ENCODE measurements at places on chromosomes 4 and X.

- no peak for DNase-seq
These were observed 27.9 kb upstream of the MSMO1 start for GRCh38 chr4:165299399-165300060.

DNA sequence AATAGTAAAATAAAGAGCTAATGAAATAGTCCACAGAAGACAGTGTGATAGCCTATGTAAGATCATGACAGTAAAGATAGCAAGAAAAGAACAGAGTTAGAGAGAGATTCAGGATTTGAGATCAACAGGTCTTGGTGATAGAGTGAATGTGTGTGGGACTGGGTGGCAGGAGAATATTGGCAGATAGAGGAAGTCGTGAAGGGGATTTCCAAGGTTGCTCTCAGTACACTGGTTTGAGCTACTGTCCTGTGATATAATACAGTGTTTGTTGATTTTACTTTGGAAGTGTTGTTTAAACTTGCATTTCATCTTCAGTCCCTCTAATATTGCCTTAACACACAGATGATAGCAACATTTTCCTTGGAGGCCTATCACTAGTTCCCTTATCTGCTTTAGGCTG lies 44.1 kb downstream of the DTHD1 start:
- DNase-seq, result no peak

DNA sequence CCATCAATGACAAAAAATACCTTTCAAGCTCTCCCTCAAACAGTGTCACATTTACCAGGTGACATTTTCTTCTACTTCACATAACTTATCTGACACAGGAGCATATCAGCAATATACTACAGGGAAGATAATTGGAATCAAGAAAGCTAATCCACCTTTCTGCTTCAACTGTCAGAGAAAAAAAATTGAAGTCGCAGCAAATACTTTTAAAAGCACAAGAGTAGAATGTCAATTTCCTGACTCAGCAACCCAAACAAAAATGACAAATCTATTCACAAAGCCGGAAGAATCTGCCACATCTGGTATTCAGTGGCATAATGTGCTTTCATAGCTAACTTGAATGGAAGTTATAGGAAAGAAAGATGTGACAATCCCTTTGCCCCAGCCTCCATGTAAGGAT lies 36.7 kb downstream of the AGA start:
- DNase-seq, result no peak

GRCh38 chr4:52863324-52863723 lies 1.2 kb downstream of the RASL11B start:
- no peak for DNase-seq

GRCh38 chr4:161197474-161197873 lies 966.3 kb downstream of the FSTL5 start:
- DNase-seq, result no peak

DNA sequence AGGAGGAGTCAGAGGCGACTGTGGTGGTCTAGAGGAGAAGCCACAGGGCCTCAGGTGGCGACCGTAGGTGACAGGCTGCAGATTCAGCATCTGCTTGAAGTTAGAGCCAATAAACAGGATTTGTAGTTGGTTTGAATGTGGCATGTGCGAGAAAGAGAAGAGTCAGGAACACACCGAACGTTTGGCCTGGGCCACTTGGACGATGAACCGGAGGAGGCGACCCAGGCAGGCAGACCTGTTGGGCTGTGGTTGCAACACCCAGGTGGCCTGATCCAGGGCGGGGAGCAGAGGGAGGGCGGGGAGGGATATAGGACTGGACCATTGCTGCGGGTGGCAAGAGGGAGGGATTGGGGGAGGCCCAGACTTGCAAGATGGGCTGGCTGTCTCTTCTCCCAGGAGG lies 10.0 kb upstream of the PSAPL1 start:
- DNase-seq, result no peak

- DNase-seq, result no peak
These were observed 168.7 kb downstream of the ANTXR2 start for GRCh38 chr4:79904331-79904730.

DNA sequence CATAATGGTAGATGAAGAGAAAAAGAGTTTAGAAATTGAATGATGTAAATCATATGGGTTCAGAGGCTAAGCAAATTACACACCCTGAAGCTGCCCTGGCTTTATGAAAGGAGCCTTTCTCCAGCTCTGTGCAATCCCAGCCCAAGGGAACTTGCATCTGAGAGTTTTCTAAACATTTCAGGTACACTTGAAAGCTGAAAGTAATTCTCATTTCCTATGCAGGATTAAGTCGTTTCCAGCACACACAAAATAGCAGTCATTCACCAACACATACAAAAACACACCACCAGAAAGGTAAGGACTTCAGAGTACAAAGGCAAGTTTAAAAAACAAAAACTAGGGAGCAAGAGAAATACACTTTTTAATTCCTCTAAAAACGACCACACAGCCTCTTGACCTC lies 1.7 kb downstream of the PDGFC start:
- no peak for DNase-seq

- DNase-seq, result no peak
These were observed 160.0 kb upstream of the NHS start for GRCh38 chrX:17214962-17215361.

GRCh38 chr4:41332510-41333054 lies 75.9 kb downstream of the UCHL1 start:
- DNase-seq, result no peak

GRCh38 chrX:30570505-30570904 lies 7.1 kb downstream of the TASL start:
- DNase-seq, result no peak

GRCh38 chr4:44722001-44722400 lies 4.4 kb downstream of the GNPDA2 start:
- no peak for DNase-seq

DNA sequence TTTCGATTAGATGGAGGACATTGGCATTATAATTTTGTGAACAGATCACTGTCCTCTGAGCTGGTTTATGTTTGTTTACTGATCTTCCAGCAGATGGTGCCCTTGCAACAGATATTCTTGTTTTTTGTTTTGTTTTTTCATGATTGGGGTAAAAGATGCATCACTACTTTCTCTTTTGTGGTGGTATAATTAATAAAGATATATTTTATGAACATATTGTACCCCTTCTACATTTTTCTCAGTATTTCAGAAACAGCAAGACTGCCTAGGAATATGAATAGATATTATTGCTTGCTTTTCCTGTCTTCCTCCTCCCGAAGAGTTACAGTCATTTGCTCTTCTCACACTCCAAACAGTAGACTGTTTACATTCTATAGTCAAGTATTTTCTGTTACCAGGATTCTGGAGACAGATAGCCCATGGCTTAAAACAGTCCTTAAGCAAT lies 905.2 kb downstream of the TRAM1L1 start:
- DNase-seq, result no peak

- no peak for DNase-seq
These were observed 55.7 kb downstream of the STAP1 start for GRCh38 chr4:67614186-67614585.

GRCh38 chr4:122775987-122776836 lies 43.7 kb downstream of the BBS12 start:
- DNase-seq, result no peak

GRCh38 chrX:66994729-66995128 lies 355.9 kb upstream of the EDA2R start:
- DNase-seq, result no peak

GRCh38 chr4:7234355-7235029 lies 42.2 kb downstream of the SORCS2 start:
- DNase-seq, result no peak
